Foreskin melanocyte (primary cell): ENCODE measurements at places on chromosomes 13 and 19.

DNA sequence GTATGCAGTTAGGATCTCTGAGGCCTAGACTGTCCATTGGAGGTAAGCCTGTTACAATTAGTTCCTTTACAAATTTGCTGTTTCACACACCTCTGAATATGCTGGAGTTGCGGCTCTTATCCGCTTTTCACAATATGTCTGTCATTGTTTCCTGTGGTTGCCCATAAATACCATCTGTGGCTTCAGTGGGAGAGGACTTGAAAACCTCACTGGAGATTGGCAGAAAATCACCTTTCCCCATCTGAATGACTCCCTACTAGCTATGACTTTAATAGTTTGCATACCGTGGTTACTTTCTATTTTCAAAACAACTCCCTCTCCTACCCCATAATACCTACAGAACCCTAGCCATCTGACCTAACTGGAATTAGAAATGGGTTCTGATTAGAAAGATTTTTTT lies 454.3 kb downstream of the PCDH17 start:
- no peak for DNase-seq

DNA sequence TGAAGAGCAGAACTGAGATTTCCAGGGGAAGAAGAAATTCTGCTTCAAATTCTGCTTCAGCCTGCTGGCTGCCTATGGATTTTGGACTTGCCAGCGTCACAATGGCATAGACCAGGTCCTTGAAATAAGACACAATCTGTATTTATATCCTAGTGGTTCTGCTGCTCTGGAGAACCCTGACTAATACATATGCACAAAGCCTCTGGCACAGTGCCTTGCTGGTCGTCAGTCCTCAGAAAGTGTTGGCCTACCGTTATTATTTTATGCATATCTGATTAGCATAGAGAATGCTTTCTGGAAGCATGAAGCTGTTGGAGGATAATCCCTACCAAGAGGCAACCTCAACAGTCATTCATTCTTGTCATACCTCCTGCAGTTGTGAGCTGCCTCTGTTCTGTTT lies 213.7 kb downstream of the B3GLCT start:
- DNase-seq: no peak

GRCh38 chr13:49185264-49185663 lies 34.9 kb upstream of the MLNR start:
- DNase-seq: no peak

DNA sequence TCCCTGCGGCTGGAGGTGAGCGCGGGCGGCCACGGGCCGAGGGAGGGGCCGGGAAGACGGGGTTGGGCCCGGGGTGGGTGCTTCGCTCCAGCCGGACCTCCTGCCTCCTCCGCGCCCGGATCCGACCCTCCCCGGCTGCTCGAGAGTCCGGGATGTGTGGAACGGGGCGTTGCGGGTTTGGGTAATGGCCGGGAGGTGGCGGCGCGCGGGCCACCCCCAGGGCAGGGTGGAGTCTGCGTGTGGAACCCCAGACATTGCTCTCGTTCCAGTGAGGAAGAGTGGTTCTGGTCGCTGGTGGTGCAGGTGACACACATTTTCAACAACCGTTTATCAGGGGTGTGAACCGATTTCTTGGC lies 38.8 kb downstream of the ARHGEF7 start:
- no peak for DNase-seq

DNA sequence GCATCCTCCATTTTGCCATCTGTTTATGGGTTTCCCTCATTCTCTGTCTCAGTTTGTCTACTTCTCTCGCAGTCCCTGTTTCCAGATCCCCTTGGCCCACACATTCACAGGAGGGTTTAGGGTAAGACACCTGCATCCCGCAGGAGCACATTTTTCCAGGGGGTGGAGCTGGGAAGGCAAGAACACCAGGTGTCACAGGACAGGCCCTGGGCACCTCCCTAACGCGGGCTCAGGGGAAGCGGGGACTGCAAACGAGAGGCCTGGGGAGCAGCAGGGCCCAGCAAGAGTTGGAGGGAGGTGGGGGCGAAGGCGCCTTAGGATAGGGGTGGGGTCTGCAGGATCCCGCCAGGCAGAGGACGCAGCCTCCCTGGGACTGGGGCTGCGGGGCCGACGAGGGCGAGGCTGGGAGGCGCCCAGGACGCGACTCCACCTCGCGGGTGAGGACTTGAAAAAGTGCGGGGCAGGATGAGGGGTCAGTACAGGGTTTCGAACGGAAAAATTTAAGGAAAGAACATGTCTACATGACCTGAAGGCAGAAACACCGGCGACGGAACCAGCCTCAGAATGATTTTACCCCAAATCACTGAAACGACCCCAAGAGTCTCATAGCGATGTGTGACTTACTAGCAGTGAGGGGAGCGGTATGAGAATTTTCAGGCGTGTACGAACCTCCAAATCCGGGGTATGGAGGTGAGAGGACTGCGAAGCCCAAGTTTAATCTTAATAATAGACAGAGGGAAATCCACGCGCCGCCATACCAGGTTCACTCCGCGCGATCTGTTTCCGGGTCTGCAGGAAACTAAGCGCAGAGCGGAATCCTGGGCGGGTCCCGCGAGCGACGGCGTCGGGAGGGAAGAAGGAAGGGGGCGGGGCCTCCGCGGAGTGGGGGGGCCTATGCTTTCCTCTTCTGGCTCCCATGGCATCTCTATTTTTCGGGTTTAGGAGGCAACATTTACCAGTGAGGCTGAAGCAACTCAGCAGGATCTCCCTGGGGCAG lies 7.1 kb upstream of the ERVV-2 start:
- DNase-seq: peak; percentile 11

DNA sequence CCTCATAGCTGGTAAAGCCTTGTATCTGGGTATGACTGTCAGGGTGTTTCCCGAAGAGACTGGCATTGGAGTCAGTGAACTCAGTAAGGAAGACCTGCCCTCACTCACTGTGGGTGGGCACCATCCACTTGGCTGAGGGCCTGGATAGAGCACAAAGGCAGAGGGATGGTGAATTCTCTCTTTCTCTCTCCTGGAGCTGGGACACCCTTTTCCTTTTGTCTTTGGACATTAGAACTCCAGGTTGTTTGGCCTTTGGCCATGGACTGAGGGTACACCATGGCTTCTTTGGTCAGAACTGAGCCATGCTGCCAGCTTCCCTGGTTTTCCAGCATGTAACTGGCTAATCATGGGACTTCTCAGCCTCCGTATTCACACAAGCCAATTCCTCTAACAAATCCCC lies 4.6 kb upstream of the CEACAM1 start:
- no peak for DNase-seq

DNA sequence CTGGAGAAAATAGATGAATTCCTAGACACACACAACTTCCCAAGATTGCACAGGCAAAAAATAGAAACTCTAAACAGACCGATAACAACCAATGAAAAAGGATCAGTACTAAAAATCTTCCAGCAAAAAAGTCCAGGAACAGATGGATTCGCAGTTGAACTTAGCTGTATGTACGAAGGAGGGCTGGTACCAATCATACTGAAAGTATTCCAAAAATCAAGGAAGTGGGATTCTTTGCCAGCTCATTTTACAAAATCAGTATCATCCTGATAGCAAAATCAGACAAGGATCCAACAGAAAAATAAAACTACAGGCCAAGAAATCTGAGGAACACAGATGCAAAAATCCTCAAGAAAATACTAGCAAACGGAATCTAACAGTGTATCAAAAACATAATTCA lies 6.5 kb upstream of the LILRB2 start:
- DNase-seq: no peak

DNA sequence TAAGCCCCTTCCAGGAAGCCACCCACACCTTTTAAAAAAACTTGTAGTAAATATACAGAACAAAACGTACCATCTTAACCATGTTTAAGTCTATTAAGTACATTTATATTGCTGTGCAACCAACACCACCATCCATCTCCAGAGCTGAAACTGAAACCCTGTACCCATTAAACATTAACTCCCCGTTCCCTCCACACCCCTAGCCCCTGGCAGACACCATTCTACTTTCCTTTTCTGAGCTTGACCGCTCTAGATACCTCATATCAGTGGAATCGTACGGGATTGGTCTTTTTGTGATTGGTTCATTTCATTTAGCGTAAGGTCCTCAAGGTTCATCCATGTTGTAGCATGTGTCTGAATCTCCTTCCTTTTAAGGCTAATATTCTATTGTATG lies 13.0 kb upstream of the SPATA13 start:
- DNase-seq: no peak

DNA sequence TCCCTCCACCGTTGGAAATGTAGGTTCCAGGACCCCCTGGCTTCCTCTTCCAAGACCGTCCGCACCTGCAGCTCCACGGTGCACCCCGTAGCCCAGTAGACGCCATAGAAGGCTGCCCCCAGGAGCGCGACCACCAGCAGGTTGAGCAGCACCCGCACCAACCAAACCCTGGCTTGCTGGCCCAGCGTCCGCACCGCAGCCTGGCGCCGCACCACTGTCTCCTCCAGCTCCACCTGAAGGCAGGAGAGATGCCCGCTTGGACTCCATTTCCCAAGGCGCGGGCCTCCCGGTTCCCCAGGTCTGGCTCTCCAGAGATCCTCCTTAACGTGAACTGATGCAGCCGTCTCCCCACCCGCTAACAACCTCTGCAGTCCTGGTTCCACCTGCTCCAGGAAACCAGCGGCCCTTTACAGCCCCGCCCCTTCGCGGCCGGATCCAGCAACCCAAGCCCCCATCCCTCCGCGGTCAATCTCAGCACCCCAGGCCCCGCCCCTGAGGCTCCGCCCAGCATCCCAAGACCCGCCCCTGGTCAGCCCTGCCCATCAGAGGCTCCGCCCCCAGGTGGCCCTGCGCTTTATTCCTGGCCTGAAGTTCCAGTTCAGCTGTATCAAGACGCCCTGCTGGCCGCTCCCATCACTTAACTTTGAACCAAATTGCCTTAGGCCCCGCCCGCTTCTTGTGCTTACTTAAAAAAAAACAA lies 5.0 kb upstream of the LENG1 start:
- DNase-seq: no peak

- peak; percentile 87 for DNase-seq
Observed at GRCh38 chr19:15297416-15298224, 34.7 kb downstream of the BRD4 start.

- no peak for DNase-seq
Observed at GRCh38 chr19:29587059-29587458, 19.0 kb upstream of the POP4 start.

GRCh38 chr13:48624858-48625257 lies 28.9 kb upstream of the CYSLTR2 start:
- peak; percentile 98 for DNase-seq

GRCh38 chr13:51801631-51802099 lies 2.3 kb downstream of the DHRS12 start:
- DNase-seq: peak; percentile 62

DNA sequence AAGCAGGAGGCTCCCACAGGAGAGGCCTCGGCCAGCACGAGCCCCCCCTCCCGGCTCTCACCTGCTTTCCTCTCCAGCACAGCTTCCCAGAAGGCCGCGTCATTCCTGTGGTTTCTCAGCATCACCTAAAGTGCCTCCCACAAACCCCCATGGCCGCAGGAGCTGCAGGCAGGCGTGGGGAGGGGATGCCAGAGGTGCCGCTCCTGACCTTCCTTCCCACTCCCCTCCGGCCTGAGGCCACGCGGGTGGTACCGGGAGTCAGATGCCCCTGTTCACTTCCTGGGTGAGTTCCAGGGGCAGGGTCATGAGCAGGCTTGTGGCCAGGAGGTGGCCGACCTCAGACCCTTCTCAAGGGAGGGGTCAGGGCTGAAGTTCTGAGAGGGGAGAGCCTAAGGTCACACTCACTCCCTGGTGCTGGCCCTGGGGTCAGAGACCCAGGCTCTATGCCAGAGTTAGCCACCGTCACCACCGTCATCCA lies 14.4 kb upstream of the NPAS1 start:
- no peak for DNase-seq

GRCh38 chr19:45200568-45200967 lies 22.0 kb downstream of the BLOC1S3 start:
- DNase-seq: peak; percentile 27

DNA sequence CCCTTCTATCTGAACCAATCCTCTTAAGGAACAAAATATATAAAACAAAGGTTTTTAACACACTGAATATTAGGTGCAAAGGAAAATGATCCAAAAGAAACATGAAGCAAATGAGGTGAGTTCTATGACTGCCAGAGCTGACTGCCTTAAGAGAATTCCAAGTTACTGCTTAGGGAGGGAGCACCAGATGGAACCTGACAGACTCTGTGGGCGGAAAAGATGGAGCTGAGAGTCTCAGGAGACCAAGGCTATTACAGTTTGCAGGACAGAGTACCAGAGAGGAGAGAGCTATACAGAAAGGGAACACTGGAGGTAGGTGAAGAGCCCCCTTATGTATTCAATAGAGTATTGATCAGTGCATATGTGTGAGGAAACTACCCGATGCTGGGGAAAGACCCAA lies 87.2 kb downstream of the B3GLCT start:
- no peak for DNase-seq

DNA sequence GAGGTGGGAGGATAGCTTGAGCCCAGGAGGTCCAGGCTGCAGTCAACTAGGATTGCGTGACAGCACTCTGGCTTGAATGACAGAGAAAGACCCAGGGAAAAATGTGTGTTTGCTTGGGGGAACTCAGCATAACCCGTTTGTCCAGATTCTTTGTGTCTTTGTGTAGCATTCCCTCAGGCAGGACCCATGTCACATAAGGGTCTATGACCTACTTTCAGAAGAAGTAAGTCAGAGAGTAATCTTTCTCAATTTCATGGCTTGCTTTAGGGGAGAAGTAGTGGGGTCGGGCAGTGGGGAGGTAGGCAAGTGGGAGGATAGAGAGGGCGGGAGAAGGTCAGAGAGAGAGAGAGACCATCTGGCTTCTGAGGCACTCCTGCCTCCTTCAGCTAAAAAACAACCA lies 11.9 kb upstream of the PSPC1 start:
- no peak for DNase-seq

GRCh38 chr19:54461210-54461609 lies 2.4 kb downstream of the LENG9 start:
- no peak for DNase-seq

DNA sequence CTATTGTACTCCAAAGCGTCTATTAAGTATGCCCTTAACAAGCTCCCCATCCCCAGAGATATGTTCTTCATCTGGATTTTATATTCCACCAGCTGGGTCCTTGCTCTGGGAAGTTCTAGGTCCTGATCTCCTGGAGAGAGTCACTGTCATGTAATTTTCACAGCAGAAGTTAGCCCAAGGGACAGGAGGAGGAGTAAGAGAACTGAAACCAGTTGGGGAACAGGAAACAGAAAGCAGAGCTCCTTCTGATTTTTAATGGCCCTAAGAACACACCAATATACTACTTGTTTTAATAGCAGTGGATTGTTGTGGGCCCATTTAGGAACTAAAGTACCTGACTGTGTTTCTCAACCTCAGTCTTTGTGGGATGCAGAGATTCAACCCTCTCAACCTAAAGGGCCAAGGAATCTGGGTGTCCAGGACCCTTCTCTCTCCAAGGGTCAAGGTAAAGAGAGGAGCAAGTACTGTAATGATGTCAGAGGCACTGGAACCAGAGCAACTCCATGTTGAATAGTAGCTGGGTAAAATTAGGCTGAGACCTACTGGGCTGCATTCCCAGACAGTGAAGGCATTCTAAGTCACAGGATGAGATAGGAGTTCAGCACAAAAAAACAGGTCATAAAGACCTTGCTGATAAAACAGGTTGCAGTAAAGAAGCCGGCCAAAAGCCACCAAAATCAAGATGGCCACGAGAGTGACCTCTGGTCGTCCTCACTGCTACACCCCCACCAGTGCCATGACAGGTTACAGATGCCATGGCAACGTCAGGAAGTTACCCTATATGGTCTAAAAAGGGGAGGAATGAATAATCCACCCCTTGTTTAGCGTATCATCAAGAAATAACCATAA lies 8.1 kb upstream of the FPR3 start:
- no peak for DNase-seq
